ENCODE measurements at places on chromosomes 16 and 17. TPM values are rescaled to one million over a fixed set of nuclear protein-coding genes. Genes with fewer than 3 reads are reported as not detected.

Gene SLC6A2
- total RNA-seq, result not detected

Gene C16orf86
- total RNA-seq, result 4.5 TPM

DNA sequence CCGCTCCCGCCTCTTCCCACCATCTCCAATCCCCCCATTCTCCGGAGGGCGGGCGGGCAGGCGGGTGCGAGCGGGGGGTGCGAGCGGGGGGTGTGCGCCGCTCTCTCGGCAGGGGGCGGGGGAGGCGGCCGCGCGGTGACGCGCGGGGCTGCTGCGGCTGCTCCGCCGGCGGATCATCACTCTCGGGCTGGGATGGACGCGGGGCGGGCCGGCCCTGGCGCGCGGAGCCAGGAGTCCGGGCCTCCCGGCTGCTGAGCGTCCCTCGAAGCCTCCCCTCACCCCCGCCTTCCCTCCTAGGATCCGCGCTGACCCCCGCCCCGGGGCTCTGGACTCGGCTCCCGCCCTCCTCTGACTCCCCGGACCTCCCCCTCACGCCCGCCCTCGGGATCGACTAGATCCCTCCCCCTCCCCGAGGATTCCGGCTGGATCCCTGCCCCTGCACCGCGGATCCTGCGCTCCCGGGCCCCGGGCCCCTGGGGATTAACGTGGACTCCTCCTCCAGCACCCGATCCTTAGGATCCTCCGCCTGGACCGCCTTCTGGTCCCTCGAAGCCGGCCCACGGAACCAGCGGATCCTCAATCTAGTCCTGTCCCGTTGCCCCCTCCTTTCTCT is 946 bp upstream of the TMEM256 start:
- no peak for DNase-seq

DNA sequence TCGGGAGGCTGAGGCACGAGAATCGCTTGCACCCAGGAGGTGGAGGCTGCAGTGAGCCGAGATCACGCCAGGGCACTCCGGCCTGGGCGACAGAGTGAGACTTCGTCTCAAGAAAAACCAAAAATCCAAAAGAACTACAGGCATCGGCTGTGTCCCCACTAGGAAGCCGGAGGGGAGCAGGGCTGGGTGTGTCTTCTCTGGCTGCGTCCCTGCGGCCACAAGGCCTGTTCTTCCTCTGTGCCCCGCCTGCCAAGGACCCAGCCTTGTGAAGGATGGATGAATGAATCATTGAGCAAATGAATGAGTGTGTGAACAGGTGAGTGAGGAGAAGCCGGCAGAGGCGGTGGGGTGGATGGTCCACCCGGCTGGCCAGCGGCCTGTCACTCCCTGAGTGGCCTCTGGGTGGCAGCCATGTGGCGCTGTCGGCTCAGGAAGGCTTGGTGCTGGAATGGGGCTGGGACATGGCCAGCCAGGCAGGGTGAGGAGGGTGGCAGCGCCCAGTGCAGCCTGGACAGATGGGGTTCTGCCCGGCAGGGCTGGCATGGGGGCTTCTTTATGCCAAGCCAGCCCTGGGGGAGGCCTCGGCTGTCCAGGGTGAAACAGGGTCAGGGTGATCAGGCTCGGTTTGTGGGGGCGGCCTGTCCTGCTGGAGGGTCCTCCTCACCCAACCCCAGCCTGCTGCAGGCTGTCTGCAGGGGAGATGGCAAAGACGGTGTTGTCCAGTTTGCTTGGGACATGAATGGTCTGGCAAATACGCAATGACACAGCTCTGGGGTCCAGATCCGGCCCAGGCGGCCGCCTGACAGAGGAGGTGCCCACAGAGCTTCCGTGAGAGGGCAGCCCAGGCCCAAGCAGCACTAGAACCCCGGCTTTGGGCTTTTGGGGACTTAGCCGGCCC is 21.7 kb downstream of the SLC25A10 start:
- DNase-seq, result no peak

Gene SPATA22
- not detected for total RNA-seq

DNA sequence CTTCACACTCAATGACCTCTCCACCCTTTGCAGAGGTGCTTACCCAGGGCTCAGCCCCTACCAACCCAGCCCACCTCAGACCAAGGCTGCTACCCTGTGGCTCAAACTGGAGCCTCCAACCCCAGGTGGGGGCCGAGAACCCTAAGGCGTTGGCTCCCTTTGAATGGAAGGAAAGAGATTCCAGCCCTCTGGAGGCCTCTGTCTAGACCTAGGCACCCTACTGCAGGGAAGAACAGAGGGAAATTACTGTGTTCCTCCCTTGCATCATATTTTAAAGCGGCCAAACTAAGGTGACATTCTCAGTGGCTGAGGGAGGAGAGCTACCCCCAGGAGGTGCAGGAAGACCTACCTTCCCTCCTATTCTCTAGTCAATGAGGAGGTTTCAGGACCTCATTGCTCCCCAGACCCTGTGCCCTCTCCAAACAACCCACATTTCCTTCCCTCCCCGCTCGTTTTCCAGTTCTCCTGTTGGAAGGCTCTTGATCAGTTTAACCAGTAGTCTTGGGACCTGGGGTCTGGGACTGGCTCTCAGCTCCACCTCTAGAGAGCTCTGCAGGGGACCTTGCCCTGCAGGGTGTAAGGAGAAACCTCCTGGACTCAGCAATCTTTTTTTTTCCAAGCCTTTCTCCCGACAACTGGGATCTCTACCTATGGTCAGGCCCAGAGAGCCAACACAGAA is 5.5 kb upstream of the HOXB8 start:
- DNase-seq, result no peak

GRCh38 chr16:56986361-56986760 is 3.0 kb upstream of the NLRC5 start:
- no peak for DNase-seq

GRCh38 chr16:72015124-72015523 is 6.6 kb downstream of the DHODH start:
- DNase-seq, result no peak

DNA sequence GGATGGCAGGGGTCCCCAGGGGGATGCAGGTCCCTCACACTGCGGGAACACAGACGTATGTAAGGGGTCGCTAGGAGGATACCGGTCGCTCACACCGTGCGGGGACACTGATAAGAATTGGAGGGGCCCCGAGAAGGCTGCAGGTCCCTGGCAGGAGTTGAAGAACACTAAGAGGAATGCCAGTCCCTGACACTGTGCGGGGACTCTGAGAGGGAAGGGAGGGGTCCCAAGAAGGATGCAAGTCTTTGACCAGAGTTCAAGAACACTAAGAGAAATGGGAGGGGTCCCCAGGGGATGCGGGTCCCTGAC is 510 bp downstream of the ERCC4 start:
- DNase-seq, result no peak

DNA sequence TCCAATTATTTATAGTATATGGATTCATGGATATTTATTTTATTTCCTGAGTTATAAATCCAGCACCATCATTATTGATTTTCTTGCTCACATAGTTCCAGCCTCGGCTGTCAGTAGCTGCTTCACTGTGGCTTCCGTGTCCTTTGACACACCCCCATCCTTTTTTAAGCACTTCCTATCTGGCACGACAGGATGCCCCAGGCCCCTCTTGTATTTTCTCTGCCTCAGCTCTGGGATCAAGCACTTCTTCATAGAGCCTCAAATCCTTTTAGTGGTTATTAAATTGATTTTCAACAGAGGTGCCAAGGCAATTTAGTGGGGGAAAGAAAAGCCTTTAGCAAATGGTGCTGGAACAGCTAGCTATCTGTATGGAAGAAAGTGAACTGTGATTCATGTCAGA is 59.8 kb downstream of the GAN start:
- DNase-seq, result no peak

DNA sequence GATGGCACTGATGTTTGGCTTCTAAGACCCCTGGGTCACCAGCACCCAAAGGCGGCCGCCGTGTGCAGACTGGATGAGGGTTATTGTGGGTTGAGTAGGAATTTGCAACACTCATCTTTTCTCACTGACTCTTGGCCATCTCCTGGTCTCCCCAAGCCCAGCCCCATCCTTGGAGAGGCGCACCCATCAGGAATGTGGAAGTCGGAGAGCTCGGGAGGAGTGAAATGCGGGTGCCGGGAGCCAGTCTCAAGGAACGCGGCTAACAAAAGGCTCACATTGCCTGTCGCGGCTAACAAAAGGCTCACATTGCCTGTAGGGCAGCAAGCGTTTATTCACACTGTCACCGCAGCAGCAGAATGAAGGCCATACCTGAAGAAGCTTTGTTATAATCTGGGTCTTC is 248.6 kb downstream of the FOXL1 start:
- no peak for DNase-seq

Gene OTOP3
- total RNA-seq, result not detected

- DNase-seq, result no peak
These were observed 9.6 kb downstream of the SRRM2 start for GRCh38 chr16:2761886-2762583.

GRCh38 chr17:17919169-17920107 is 52.8 kb downstream of the TOM1L2 start:
- no peak for DNase-seq

DNA sequence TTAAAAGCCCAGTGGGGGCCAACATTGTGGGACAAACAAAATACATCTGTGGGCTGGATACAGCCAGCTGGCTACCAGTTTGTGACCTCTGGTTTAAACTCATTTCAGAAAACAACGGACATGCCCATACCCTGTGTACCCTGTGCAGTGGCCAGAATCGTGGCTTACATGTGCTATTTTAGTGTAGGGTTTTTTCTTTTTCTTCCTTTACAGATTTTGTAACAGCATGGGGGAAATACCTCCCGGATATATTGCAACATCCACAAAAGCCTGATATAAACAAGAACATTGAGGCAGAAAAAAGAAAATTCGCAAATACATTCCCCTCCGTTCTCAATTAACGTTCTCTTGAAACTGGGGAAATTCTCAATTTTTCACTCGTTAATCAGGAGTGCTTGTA is 7.3 kb downstream of the HS3ST4 start:
- no peak for DNase-seq

Gene ACSM3
- 14.4 TPM for total RNA-seq

DNA sequence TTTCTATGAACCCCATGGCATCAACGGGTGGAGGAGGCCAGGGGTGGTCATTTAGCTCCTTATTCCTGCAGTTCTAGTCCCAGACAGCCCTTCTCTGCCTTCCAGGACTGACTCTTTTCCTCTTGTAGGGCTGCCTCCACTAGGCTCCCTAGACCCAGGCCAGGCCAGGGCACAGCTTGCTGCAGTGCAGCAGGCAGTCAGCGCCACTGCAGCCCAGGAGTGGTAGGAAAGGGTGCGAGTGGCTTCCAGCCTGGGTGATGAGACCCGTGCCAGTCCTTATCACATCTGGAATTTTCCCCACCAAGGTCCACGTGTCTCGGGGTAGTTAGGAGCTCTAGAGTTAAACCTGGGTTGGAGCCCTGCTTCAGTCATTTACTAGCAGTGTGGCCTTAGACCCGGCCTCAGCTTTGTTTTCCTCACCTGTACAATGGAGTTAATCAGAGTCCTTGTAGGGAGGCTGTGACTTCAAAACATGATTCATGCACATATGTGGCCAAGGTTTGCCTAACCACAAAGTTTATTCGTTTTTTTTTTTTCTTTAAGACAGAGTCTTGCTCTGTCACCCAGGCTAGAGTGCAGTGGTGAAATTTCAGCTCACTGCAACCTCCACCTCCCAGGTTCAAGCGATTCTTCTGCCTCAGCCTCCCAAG is 4.7 kb downstream of the SLC5A11 start:
- no peak for DNase-seq

DNA sequence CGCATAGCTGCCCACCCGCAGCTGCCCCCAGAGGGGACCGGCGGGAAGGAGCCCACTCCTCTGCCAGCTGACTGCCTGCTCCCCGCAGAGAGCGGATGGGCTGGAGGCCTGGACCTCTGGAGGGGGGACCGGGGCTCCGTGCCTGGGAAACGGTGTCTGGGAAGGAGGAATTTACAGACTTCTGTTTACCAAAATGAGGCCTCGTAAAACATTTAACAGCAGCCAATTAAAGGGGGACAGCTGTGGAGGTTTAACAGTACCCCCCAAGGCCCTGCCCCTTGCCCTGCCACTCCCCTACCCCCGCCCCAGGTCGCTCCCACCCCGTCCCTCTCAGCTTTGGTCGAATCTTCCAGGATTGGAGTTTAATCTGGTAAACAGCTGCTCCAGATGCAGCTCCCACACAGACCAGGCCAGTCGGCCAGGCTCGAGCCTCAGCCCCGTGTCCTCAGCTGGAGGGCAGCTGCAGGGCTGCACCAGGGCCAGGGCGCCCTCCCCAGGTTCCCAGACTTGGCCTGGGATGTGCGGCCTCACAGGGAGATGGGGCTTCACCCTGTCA is 41.1 kb downstream of the BAHCC1 start:
- DNase-seq, result no peak

Gene PRSS8
- 169 TPM for total RNA-seq

DNA sequence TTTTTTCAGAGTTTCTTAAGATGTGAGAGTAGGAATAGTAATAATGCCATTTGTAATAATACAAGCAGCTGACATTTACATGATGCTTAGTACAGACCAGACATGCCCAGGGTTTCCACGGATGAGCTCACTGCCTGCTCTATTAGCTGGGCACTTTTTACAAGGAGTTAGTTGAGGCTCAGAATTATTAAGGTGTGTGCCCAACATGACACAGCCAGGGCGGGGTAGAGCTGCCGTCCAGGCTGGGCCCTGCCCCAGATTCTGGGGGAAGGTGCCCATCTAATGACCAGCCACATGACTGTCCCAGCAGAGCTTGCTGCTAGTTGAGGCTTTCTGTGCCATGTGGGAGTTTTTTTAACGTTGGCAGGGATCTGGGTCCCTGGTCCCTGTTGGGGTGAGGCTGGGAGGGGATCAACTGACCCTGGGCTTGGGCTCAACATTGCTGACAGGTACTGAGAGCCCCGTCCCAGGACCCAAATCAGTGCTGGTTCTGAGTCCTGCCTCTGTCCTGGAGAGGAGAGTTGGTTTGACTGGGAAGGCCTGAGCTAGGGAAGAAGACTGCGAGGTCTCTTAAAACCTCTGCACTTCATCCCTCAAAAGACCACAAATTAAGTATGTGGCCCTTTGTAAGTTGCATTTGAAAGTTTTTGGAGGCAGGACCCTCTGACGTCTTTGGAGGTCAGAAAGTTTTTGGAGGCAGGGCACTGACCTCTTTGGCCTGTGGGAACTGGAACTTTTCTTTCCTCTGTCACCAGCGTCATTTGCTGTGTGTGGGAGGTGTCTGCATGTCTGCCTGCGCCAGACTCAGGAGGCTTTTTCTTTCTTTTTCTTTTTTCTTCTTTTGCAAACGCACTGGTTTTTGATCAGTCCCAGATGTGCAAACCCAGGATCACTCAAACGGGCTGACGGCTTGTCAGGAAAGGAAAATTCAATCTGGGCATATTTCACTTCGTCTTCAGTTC is 2.2 kb downstream of the CRISPLD2 start:
- no peak for DNase-seq

- DNase-seq, result no peak
These were observed 669.0 kb upstream of the RBFOX1 start for GRCh38 chr16:6663668-6664067.

Gene KRTAP1-4
- not detected for total RNA-seq

GRCh38 chr16:24969071-24969470 is 46.1 kb downstream of the ARHGAP17 start:
- DNase-seq, result no peak

Gene HS3ST6
- 0.89 TPM for total RNA-seq

DNA sequence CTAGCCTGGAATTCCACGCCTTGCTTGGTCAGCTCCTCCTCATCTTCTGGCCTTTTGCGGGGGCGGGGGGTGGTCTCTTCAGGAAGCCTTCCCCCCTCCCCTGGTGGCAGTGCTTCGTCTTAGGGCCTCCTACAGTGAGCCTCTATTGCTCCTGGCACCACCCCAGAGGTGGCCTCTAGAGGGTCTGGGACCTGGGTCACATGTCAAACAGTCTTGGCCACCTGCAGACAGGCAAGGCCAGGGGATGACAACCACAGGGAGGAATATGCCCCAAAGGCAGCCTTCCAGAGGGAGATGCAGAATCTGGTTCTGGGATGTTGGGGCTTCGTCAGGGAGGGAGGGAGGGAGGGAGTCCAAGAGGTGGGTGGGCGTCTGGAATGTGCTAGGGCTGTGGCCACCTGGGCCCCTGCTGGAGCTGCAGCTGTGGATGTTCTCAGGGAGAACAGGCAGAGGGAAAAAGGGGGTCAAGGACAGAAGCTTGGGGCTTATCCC is 50.6 kb downstream of the SMPD3 start:
- no peak for DNase-seq

Data from kidney epithelial cell (primary cell).